ENCODE measurements at places on chromosomes 12 and 14. TPM values are rescaled to one million over a fixed set of nuclear protein-coding genes. Genes with fewer than 3 reads are reported as not detected.

The CDCA4 gene
- polyA plus RNA-seq, result 35.5 TPM

The CFL2 gene
- polyA plus RNA-seq, result 34.4 TPM

The RNASE3 gene
- polyA plus RNA-seq, result not detected

The PPP1R36 gene
- not detected for polyA plus RNA-seq

The KRT78 gene
- polyA plus RNA-seq, result not detected

The KRT77 gene
- not detected for polyA plus RNA-seq

The OTX2 gene
- polyA plus RNA-seq, result not detected

DNA sequence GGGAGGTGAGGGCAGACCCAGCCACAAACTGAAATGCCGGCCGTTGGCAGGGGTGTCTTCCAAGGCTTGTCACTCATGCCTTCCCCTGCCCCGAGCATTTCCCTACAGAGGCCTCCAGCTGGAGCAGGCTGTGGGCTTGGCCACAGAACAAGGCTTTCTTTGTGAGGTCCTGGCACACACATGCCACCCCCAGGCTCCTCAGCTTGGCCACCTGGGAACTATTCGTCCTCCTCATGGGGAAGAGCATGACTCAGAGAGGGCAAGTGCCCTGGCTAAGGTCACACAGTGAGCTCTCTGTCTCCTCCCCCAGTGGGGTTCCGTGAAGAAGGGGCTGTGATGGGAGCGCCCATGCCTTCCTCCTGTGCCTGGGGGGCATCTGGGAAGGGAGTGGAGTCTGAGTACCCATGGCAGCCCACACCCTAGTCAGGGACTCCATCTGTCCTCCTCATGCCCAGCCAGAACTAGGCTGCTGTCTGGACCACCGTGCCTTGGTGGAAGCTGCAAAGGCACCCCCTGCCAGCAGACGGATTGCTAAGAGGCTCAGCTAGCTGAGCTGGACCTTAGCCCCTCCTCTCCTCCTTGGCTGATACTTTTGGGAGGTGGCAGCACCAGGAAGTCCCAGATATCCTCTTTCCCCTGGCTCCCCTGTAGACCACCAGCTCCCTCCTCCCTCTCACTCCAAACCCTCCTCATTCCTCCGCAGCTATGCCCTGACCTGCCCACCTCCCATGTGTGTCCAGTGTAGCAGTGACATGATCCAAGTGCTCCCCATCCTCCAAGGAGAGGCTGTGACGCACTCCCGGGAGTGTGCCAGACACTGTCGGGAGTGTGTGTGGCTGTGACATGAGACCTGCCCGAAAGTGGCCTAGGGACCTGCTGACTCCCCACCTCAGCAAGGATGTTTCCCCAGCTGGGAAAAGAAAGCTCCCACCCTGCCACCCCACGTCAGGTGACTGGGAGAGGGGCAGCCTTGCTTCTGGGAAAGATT, 21.4 kb downstream of the ABCB9 start:
- DNase-seq, result no peak

DNA sequence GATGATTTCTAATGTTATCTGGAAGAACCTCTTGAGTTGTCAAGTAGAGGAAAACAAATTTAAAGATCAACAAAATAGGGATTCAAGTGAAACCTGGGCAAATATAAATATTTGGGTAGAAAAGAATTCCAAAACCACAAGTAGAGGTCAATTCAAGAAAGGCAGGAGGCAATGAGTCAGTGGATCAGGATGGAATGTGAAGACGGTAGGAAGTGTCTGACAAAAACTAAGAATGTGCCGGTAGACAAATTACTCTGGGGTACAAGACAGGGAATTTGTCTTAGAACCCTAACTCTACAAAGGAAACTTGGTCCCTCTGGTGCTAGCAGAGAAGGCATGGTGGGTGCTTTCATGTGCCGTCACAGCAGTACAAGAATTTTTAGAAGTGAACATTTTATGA, 13.6 kb downstream of the ABCD2 start:
- no peak for DNase-seq

DNA sequence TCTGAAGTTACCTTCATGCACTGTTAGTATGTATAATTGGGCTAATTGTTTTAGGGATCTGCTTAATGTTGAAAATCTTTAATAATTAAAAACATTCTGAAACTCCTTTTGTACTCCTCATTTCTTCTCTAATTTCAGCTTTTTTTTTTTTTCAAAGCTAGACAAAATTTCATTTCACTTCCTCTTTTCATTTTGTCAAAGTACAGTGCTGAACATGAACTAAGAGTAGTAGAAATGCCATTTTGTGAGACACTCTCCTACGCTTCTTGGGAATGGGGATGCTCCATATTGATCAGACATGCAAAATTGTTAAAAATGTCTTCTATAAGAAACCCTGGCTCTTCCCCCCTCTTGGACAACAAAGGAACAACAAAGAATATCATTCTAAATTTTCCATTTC, 1.7 kb downstream of the ABCD2 start:
- DNase-seq, result no peak

- DNase-seq, result no peak
Observed at GRCh38 chr12:117052386-117053049, 46.7 kb downstream of the TESC start.

- no peak for DNase-seq
Observed at GRCh38 chr12:67722296-67722695, 73.8 kb downstream of the DYRK2 start.

DNA sequence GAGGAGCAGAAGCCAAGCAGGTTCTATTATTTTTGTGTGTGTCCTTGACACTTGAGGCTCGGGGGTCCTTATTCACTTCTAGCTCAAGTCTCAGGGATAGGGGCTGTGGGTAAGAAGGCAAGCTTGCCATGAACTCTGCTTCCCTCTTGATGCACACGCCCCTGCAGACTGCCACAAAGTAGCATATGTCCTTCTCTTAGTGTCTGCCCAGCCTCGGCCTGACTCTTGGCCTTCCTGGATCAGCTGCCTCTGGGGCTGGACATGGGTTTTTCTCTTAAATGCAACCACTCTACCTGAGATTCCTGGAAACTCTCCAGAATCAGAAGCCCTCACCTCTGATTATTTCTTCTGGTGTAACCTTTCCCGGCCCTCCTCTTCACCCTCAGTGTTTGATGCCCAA, 28.2 kb upstream of the PEX5 start:
- DNase-seq, result no peak

DNA sequence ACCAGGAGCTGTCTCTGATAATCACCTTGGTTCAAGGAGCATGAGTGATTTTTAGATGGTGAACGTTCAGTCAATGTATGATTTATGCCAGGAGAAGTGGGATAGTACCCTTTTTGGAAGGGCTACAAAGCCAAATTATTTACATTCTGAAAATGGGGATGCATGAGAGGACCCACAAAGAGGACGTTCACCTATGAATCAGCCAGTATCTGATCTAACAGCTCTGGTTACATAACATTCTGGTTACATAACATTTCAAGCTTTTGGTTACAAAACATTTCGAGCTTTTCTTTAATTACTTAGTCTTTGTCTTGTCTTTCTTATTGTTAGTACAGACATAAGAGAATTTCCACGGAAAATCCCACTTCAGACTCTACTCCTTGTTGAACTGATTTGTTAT, 68.8 kb downstream of the SLCO1A2 start:
- DNase-seq, result no peak

DNA sequence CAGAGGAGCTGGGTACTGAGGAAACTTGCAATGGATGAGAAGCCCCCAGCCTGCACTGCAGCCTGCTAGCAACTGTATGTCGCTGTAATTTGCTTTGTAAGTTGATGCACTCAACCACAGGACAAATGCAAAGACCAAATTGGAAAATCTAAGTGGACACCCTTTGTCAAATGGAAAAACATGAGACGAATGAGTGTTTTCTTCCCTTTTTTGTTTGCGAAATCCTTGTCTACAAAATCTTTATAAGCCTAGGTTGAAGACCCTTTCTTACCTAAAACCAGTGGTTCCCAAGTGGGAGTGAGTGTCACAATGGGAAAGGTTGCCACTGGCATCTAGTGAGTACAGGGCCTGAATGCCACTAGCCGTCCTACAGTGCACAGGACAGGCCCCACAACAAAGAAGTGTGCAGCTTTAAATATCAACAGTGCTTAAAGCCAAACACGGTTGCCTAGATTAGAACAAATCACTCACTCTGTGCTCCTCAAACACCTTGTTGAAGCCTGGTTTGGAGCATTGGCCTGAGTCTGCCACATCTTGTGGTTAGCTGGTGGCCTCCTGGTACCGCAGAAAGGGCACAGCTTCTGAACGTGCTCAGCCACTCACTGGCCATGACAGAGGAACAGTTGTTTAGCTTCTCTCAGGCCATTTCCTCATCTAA, 7.6 kb upstream of the VASH1 start:
- DNase-seq, result no peak

- no peak for DNase-seq
Observed at GRCh38 chr14:95323917-95324316, 4.2 kb upstream of the CLMN start.

Data from endothelial cell of umbilical vein (primary cell).